Activated naive CD4-positive, alpha-beta T cell treated with anti-CD3 and anti-CD28 coated beads for 36 hours (primary cell): ENCODE measurements at places on chromosomes 4 and X. TPM values are rescaled to one million over a fixed set of nuclear protein-coding genes. Genes with fewer than 3 reads are reported as not detected.

- no peak for DNase-seq
Measured at GRCh38 chr4:173231916-173232315, 63.3 kb downstream of the GALNT7 start.

GRCh38 chr4:28227764-28228163 lies 1367.1 kb downstream of the STIM2 start:
- DNase-seq: no peak

DNA sequence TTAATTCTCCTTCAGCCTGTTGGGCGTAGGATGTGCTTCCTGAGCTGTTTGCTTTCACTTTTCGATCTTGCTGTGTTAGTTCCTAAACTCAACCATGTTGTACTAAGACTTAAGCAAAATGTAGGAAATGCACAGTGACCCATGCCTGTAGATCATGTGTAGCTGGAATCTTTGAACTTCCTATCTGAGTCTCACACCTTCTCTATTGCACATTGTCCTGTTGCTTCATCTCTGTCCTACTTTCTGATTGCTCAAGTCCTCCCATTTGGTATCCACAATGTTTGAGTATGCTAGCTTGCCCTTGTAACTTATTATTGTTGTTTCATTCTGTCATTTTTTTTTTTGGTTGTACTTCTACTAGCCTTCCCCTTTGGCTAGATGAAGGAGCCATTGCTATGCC lies 239.6 kb downstream of the PPP1R2C start:
- no peak for DNase-seq

GRCh38 chr4:152161676-152162330 lies 374.1 kb downstream of the FBXW7 start:
- no peak for DNase-seq

GRCh38 chrX:118523920-118524319 lies 28.3 kb downstream of the DOCK11 start:
- DNase-seq: peak; percentile 50

- DNase-seq: no peak
Measured at GRCh38 chr4:127506283-127506682, 126.5 kb upstream of the INTU start.

DNA sequence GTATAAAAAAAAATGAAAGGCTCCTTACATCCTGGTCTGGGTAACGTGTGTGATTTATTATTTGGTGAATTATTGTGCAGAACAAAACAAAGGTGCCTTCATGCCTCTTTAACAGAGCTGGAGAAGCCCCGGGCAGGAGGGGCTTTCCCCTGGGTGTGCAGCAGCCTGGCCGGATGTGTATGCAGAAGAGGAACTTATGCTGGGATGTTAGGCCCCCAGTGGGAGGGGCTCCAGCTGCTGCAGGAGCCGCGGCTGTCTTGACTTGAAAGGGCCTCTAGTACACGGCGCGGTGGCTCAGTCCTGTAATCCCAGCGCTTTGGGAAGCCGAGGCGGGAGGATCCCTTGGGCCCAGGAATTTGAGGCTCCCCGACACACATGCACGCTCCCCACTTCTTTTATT lies 16.0 kb downstream of the CCNQ start:
- DNase-seq: peak; percentile 83

DNA sequence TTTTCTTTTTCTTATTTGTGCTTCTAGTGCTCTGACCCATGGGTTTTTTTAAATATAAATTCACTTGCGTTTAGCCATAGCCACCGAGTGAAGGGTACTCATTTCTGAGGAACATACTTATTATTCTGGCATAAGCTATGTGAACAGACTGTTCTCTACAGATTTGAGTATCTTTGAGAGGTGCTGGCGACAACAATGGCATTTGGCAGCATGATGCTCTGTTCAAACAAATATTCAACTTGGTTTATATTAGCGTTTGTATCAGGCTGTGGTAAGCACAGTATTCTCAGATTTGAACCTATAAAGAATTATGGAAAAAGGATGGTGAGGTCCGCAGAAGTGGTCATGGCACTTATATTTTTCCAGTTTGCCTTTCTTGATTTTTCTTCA lies 108.7 kb upstream of the LIMCH1 start:
- no peak for DNase-seq

DNA sequence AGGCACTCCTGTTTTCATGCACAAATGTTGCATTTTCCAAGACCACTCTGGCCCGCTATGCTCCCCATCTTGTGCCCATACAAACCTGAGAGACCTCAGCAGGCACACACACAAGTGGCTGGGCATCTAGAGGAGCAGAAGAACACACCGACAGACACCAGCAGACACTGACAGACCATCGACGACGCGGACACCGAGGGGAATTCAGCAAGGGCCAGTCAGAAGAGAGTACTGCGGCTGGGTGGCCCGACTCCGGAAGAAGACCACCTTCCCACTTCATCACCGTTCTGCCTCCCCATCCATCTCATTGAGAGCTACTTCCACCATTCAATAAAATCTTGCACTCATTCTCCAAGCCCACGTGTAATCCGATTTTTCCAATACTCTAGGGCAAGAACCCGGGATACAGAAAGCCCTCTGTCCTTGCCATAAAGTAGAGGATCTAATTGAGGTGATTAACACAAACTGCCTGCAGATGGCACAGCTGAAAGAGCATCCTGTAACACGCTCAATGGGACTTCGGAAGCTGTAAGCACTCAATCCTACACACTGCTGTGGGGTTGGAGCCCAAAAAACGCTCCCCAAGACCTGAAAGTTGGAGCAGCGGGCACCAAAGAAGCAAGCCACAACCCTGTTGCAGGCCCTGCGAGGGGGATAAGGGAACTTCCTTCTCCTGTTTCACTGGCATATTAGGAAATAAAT lies 780.9 kb downstream of the ARAP2 start:
- no peak for DNase-seq

GRCh38 chrX:155056471-155056870 lies 14.5 kb downstream of the CMC4 start:
- DNase-seq: peak; percentile 26

- DNase-seq: no peak
Measured at GRCh38 chr4:31343061-31343460, 622.9 kb downstream of the PCDH7 start.

DNA sequence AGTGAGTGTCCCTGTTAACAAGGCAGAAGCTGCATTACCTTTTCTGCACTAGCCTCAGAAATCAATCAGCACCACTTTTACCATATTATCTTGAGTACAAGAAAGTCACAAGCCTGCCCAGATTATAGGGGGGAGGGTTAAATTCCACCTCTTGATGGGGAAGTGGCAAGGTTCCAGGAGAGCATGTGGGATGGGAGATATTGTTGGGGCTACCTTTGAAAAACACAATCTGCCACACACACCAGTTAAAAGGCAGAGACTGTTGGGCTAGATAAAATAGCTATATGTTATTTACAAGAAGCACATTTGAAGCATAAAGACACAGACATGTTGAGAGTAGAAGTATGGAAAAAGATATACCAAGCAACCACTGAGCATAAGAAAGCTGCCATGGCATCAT lies 6.6 kb upstream of the AVPR2 start:
- no peak for DNase-seq

GRCh38 chr4:84582988-84583875 lies at the start of gene CDS1:
TSS of gene CDS1 (plus strand) at chr4:84583127. CDS start at chr4:84583402, 275 bp downstream.
- peak; percentile 19 for DNase-seq

LAGE3 gene
- 42.3 TPM for total RNA-seq

UCHL1 gene
- total RNA-seq: 2.0 TPM

MAGEA6 gene
- total RNA-seq: not detected

BEX5 gene
- 6.6 TPM for total RNA-seq

TRIM75 gene
- total RNA-seq: not detected

SSX1 gene
- total RNA-seq: not detected
